Stimulated activated CD8-positive, alpha-beta memory T cell treated with anti-CD3 and anti-CD28 coated beads, Interleukin-7, amount 100 ng/mL, for 4 hours (primary cell): ENCODE measurements at places on chromosomes 6 and 20.

DNA sequence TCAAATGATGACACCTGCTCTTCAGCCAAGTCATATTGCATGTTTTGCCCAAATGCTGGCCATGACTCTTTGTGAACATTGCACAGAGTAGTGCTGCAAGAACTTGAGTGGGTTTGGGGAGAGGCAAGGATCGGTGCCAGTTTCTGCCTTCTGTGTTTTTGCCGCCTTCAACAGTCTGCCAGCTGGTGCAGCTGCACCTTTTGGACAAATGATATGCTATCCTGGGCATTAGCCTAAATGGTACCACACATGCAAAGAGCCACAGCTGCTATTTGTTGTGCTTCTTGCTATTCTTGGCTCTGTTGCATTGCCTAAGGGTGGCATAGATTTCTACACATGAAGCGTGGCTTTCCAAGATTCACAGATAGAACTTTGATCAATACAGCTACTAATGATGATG is 189.0 kb upstream of the CCN2 start:
- DNase-seq: no peak

- no peak for DNase-seq
Observed at GRCh38 chr6:24325978-24326377, 31.9 kb downstream of the DCDC2 start.

GRCh38 chr6:126919947-126920346 is 198.5 kb upstream of the RSPO3 start:
- no peak for DNase-seq

GRCh38 chr6:17225767-17226630 is 55.2 kb upstream of the RBM24 start:
- no peak for DNase-seq

- no peak for DNase-seq
Observed at GRCh38 chr6:1896897-1897296, 287.2 kb downstream of the FOXC1 start.

GRCh38 chr6:36610041-36610955 is 16.1 kb downstream of the SRSF3 start:
- no peak for DNase-seq

GRCh38 chr6:42367353-42368011 is 84.2 kb downstream of the TRERF1 start:
- no peak for DNase-seq

GRCh38 chr6:7954477-7955200 is 44.1 kb upstream of the TXNDC5 start:
- no peak for DNase-seq

GRCh38 chr6:130128326-130128725 is 94.4 kb downstream of the SAMD3 start:
- DNase-seq: no peak

- DNase-seq: no peak
Observed at GRCh38 chr6:113380591-113380990, 476.6 kb upstream of the MARCKS start.

GRCh38 chr6:28648035-28648877 is 122.6 kb downstream of the GPX5 start:
- no peak for DNase-seq

- DNase-seq: no peak
Observed at GRCh38 chr6:75882734-75883133, 133.7 kb downstream of the MYO6 start.

GRCh38 chr6:33505548-33506370 is 51.4 kb downstream of the ZBTB9 start:
- no peak for DNase-seq

- DNase-seq: no peak
Observed at GRCh38 chr20:50323209-50323608, 132.6 kb downstream of the CEBPB start.

GRCh38 chr6:81063891-81064290 is 688.6 kb downstream of the TENT5A start:
- DNase-seq: no peak

GRCh38 chr6:15761045-15761502 is 98.2 kb upstream of the DTNBP1 start:
- DNase-seq: no peak

- DNase-seq: no peak
Observed at GRCh38 chr6:129583866-129584265, 126.1 kb downstream of the ARHGAP18 start.

- DNase-seq: no peak
Observed at GRCh38 chr6:167517254-167517916, 192.5 kb downstream of the TTLL2 start.

GRCh38 chr6:44171899-44172546 is 13.4 kb downstream of the CAPN11 start:
- no peak for DNase-seq

GRCh38 chr6:72952808-72953630 is 272.3 kb downstream of the KHDC1L start:
- DNase-seq: no peak
